CD4-positive, alpha-beta T cell treated with Interleukin-4 for 1 hour (primary cell): ENCODE measurements at places on chromosomes 1 and 21.

- no peak for DNase-seq
Observed at GRCh38 chr1:43858324-43858723, 75.3 kb upstream of the ARTN start.

DNA sequence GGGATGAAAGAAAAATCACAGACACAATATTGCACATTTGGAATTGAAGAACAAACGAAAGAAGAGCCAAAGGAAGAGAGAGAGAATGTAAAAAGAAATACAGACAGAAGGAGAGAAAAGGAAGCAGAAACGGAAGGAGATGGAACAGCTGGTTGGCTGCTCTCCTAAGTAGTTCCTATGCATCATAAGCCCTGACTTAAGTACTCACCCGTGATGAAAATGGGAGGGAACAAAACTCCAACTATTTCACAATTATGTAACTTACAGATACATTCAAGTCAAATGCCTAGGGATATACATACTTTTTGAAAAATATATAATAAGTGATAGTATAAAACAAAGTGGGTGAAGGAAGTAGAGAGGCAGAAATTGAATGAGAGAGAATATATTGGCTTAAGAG lies 88.5 kb downstream of the TTLL7 start:
- DNase-seq: no peak

GRCh38 chr1:152953761-152954160 lies 6.8 kb downstream of the SPRR5 start:
- DNase-seq: no peak

DNA sequence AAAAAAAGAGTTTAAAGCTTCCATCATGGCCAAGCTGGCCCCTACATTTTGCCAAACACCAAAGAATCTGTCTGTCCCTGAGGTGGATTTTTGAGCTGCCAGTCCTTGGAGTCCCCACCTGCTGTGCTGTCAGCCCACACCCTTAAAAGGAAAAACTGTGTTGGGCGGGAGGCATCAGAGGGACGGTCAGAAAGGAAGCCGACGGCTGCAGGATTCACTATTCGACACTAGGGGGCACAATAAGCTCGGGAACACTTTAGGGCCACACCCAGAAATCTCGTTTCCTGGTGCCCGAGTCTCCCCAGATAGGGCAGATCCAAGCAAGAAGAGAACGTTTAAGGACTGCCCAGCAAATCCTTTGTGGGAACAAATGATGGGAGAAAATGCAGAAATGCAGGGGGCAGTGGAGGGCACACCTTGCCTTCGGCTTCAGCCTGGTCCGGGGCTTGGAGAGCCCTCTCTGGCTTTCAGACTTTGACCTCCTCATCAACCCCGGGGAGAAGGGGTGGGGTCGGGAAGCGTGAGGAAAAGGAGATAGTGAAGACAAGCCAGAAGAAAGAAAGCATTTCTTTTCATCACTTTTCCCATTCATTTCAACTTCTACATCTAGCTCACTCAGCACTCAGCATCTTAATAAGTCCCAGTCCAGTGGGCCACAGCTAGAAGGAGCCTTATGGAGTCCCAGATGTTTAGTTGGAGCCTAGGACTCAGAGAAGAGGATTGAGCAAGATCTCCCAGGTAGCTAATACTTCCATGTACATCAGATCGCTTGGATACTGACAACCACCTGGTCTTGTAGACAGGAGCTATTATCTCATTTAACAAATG lies 5.0 kb upstream of the CTTNBP2NL start:
- peak; percentile 85 for DNase-seq

GRCh38 chr1:48966583-48966982 lies 189.9 kb upstream of the BEND5 start:
- no peak for DNase-seq

- no peak for DNase-seq
Observed at GRCh38 chr21:46399129-46399528, 59.6 kb upstream of the DIP2A start.

GRCh38 chr1:107623431-107623830 lies 341.5 kb downstream of the VAV3 start:
- no peak for DNase-seq

DNA sequence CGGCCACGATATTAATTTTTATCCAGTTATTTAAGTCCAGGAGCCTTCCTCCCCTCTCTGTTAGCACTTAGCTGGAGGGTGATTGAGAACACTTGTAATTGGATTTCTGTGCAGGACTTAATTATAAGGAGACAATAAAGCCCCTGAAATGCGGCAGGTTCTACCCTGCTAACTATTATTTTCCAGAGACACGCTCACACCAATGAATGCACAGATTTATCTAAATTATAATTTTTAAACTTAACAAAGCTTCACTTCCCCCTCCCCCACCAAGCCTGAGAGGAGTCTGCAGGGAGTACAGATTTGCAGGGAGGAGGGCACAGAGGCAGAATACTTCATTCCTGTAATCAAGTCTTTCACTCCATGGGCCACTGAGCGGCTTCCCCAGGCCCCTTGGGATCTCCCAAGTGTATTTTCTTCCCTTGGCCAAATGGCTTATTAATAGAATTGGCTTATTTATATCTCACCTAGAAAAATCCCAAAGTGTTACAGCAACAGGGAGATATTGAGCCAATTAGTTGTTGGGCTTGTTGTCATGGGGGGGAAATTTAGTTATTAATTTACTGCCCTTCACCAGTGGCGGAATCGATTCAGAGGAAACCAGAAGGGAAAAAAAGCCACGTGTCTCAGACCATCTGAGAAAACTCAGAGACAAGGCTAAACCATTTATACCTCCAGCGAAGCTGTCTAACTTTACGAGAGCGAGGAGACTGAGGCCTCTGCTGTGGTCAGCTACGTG lies 99.0 kb upstream of the CD34 start:
- DNase-seq: no peak

- no peak for DNase-seq
Observed at GRCh38 chr1:108716437-108717230, 3.9 kb downstream of the FNDC7 start.

DNA sequence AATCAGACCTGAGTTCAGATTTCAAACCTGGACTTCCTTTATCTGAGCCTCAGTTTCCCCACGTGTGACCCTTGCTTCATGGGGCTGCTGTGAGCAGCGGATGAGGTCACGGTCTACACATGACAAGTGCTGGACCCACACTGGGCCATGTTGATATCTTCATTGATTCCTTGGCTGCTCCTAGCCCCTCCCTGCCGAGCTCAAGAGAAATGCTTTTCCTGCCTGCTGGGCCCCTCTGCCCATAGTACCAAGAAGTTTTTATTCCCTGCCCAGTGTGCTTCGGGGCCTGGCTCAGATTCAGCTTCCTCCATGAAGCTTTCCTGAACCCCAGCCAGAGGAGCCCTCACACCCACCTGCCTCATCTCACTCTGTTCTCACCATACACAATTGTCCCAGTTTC lies 181.6 kb downstream of the PTPRU start:
- no peak for DNase-seq

GRCh38 chr1:235151033-235151432 lies 10.0 kb downstream of the RBM34 start:
- DNase-seq: no peak

- DNase-seq: no peak
Observed at GRCh38 chr1:8340448-8340847, 22.5 kb downstream of the SLC45A1 start.

DNA sequence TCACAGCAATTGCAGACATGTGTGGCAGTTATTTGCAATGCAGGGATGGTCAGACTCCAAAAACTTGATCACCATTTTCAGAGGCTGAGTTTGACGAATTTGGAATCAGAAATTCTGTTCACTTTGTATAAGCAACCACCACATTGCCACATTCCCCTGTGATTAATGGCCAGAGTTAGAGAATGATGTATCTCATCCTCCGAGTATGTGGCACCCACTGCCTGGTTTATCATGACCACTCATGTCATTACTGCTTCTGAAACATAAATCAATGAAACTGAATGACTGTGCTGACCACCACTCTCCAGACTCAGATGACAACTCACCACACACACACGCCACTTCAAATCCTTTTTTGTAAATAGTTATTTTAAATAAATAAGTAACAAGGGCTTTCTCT lies 66.6 kb upstream of the CACHD1 start:
- no peak for DNase-seq

DNA sequence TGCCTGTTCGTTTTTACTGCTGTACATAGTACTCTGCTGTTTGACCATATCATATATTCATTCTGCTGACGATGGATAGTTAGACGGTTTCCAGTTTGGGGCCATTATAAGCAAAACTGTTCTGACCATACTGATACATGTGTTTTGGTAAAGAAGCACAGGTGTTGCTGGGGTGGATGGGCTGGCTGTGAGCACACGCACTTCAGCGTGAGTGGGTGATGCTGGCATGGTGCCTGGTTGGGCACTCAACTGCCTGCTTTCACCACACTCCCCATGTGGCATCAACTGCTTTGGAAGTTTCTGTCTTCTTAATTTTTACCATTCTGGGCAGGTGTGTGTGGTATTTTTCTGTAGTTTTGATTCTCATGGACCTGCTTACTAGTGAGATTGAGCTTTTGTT lies 37.3 kb downstream of the ADARB1 start:
- DNase-seq: no peak

- no peak for DNase-seq
Observed at GRCh38 chr1:203685168-203685567, 58.5 kb downstream of the ATP2B4 start.

DNA sequence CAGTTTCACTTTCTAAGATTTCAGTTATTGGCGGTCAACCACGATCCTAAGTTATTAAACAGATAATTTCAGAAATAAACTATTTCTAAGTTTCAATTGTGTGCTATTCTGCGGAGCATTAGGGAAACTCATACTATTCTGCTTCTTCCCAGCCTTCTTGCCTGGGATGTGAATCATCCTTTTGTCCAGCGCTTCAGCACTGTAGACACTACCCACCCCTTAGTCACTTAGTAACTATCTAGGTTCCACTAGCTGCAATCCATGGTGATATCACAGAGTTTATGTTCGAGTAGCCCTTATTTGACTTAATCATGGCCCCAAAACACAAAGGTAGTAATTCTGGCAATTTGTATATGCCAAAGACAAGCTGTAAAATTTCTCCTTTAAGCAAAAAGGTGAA lies 279.9 kb upstream of the ADAMTS5 start:
- DNase-seq: no peak

GRCh38 chr1:165875171-165875570 lies 47.8 kb downstream of the UCK2 start:
- no peak for DNase-seq

DNA sequence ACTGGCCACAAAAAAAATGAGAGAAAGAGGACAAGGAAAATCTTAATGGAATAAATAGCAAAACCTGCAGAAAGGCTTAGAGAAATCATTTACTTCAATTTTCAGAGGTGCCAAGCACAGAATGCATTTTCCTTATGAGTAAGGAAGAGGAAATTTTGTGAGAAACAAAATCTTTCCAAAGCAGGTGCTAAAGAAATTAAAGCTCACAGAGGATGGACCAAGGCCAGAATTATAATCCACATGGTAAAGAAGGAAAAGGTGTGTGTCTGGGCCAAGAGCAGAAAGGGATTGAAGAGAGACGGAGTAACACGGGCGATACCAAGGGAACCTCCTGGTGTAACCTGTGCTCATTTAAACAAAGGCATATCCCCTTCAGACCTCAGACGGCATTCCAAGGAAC lies 340.0 kb upstream of the NFIA start:
- no peak for DNase-seq

DNA sequence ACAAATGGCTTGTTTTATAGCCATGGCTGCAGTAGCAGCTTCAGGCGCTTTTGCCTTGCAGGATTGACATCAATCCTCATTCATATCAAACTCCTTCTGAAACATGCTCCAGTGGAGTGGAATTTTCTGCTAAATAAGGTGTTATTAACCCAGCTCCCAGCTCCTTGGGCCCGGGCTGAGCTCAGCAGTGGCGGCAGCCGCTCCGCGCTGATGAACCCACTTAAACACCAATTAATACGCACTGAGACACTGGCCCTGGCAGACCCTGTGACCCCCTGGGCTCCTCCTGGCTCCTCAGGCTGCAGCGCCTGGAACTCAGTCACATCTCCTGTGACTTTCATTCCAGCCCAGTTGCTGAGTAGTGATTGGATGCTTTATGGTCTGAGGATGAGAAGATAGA lies 137.4 kb upstream of the GRIK3 start:
- DNase-seq: no peak

DNA sequence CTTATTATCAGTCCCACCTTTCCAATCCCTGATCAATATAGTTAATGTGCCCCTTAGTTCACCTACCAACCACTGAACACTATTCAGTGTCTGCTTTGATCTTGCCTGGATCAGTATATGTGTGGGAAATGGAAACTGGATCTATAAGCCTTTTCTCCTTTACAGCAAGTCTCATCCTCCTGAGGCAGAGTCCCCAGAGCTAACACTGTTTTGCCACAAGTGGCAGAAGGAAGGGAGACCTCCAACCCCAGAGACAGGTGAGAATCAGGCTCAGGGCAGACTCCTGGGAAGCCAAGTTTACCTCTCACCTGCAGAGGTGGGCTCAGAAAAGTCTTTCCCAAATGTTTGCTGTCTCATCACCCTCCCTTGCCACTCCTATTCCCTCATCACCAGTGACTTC lies at the start of gene OR6N2:
OR6N2 (minus strand) TSS at position 101 of the 400 bp plus-strand sequence. CDS start 3,569 bp downstream, outside the sequence.
- DNase-seq: no peak

- no peak for DNase-seq
Observed at GRCh38 chr1:29123053-29123886, 433 bp downstream of the TMEM200B start.

DNA sequence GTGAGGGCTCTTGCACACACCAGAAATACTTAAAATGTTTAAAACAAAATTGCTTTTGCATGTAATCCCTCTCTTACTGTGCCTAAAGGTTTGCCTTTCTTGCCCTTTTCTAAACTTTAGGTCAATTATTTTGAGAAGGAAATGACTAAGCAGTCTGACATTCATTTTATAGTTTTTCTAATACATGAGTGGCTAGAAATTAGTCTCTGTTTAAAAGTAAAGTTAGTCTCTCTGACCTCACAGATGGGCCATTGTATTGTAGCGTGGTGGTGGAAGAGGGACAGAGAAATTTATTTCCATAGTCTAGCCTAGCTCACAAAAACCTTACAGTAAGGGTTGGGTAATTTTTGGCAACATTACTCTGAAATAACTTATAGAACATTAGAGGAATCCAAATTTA lies 3.6 kb upstream of the COL11A1 start:
- no peak for DNase-seq

DNA sequence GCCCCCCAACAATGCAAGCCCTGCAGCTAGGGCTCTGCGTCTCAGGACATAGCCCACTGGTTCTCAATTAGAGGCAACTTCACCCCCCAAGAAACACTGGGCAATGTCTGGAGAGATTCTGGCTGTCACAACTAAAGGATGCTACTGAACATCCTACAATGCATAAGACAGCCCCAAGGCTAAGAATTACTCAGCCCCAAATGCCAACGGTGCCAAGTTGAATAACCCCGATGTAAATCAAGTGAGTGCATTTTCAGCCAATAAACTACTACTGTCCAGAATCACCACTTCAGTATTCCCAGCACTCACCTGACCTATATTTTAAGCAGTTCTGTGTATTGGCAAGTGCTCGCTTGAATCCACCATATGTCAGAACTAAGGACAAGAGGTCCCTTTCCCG lies 6.9 kb downstream of the RIPK4 start:
- DNase-seq: no peak

- DNase-seq: no peak
Observed at GRCh38 chr1:48750109-48750508, 26.6 kb downstream of the BEND5 start.

- DNase-seq: no peak
Observed at GRCh38 chr1:64005801-64006200, 197.6 kb upstream of the UBE2U start.
